Bone marrow (tissue), 2 donors: ENCODE measurements at places on chromosomes 6 and 20.

DNA sequence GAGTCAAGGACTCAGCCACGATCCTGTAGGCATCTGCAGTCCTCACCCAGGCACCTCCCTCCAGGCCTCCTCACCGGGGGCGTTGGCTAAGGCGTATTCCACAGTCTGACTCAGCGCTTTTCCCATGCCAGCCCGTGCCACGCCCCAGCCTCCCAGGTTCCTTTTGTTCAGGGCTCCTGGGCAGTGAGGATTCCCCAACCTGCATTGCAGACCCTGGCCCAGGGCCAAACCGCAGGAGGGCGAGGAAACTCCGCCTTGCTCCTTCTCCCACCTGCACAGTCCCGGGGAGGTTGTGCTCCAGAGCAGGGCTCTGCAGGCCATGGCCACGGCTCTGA, 202.8 kb upstream of the CST7 start:
- DNase-seq = no peak

GRCh38 chr6:110949679-110950285, 8.7 kb upstream of the GTF3C6 start:
- DNase-seq = peak; percentile 33

DNA sequence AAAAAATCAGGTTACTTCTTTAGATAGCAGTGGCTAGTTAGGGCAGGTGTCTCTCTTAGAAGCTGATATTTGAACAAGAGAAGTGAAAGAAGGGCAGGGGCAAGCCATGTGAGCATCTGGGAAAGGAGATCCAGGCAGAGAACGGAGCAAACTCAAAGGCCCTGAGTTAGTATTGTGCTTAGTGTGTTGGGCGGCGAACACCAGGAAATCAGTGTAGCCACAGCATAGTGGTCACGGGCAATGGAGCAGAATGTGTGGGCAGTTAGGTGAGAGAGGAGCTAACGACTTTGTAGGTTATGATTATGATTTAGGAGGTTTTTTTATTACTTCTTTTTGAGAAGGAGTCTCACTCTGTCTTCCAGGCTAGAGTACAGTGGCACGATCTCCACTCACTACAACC, 229.3 kb downstream of the TMEM242 start:
- DNase-seq = no peak

GRCh38 chr6:71454056-71454455, 165.4 kb downstream of the OGFRL1 start:
- no peak for DNase-seq

DNA sequence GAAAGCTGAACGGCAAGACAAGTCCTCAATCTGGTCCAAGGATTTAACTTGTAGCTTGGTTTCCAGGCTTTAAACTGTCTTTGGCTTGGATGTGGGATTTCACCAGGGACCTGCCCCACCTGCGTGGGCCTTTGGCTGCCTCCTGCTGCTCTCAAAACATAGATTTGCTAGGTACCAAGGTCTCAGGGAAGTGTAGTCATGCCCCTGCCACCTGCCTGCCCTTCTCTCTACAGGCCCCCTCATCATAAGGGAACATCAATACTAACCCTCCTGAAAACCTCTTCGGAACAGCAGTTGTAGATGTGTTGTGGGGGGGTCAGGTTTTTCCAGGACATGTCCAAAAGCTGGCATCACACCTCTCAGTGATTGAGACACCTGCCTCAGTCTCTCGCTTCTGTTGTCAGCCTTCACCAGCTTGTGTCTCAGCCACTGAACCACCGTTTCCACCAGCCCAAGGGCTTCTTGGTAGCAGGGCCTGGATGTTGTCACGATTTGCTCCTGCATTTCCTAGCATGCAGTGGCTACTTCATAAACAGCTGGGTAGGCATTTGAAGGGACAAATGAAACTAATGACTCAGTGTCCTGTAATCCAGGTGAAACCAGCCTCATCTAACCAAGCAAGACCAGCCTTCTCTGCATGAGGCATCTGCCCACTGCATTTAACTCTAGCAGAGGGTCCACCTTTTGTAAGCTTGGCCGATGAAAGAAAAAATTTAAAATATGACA, 141.6 kb upstream of the THBS2 start:
- DNase-seq = no peak

DNA sequence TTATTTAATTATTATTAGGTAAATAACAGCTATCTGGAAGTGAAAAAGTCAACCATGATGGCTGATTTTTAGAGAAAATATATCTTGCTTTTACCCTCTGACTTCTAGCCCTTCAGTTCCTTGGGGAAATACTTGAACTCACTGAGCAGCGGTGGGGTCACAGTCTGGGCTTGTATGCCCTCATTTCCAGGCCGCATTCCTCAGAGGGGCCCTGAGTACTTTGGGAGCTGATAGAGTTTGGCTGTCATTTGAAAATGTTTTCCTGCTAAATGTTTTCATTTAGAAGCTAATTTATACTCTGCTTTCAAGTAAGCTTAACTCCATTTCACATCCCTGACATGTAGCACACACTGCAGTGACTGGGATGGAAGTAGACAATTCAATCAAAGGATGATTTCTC, 1028.5 kb downstream of the KIF16B start:
- DNase-seq = no peak

GRCh38 chr20:48690888-48691287, 136.9 kb downstream of the PREX1 start:
- DNase-seq = no peak

GRCh38 chr6:89148016-89148750, 2.3 kb downstream of the PM20D2 start:
- DNase-seq = no peak

- DNase-seq = no peak
Measured at GRCh38 chr20:59377842-59378241, 77.4 kb downstream of the EDN3 start.

DNA sequence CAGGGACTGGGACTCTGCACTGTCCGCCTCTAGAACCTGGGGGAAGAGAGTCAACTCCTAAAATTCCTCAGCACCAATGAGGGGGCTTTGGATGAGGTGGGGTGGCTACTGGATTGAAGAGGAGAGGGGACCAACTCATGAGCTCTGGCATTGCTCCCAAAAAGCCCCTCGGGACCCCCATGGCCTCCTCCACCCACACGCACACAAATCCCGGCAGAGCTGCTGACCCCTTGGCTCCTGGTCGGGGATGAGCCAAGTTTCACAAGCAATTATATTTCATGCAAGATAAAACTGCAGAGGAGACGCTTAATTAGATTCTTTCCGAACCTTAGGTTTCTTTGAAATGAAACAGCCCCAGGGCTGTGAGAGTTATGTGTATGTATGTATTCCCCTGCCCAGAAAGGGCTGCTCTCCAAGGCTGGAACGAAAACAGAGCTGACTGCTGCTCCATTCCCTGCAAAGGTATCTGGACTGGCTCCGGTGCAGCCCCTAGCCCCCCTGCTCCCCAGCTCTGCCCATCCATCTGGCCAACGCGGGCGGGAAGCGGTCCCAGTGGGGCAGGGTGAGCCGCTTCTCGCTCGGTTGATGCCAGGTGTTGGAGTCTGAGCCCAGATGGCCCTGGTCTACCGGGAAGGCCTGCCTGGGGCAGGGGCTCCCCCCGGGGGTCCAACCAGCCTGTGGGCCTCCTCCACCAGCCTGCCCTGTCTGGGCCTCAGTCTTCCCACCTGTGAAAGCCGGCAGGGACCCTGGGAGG, 46.8 kb upstream of the STX16 start:
- DNase-seq = no peak

DNA sequence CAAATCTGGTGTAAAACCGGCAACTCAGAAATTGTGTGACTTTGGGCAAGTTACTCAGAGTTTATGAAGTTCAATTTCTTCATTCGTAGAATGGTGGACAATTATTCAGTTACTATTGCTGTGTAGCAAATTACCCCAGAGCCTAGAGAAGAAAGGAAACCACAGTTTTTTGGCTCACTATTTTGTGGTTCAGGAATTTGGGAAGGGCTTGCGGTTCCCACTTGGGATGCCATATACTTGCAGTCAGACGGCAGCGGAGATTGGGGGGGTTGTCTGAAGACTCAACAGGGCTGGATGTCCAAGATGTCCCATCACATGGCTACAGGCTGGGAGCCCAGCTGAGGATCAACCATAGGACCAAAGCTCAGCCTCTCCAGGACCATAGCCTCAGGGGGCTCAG, 108.1 kb downstream of the PCSK2 start:
- no peak for DNase-seq

GRCh38 chr6:90709431-90709996, 122.6 kb upstream of the MAP3K7 start:
- DNase-seq = no peak

DNA sequence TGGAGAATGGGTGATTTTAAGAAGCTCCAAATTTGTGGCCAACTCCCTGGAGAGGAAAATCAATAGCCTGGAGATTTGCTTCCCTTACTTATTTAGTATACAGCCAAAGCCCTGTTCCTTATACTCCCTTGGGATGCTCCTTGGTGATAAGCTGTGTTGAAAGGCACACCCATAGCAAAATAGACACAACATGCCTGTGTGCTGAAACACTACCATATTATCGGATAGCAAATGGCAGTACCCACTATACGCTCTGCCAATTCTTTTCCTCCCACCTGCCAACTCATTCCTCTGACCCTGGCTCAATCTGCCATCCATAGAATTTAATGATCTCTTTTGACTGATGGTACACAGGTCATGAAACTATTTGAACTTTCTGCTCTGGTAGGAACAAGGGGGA, 98.2 kb downstream of the CLIC5 start:
- DNase-seq = no peak

GRCh38 chr6:10269814-10270472, 144.9 kb downstream of the TFAP2A start:
- DNase-seq = no peak

GRCh38 chr6:87154641-87154992, 748 bp upstream of the ZNF292 start:
- DNase-seq = no peak

- peak; percentile 85 for DNase-seq
Measured at GRCh38 chr20:2840138-2840966, at the start of the genes PCED1A and VPS16. Gene PCED1A (minus strand): TSS chr20:2840655. CDS start chr20:2839912, 743 bp downstream. Gene VPS16 (plus strand): TSS chr20:2840745. CDS start chr20:2840775, 30 bp downstream.

DNA sequence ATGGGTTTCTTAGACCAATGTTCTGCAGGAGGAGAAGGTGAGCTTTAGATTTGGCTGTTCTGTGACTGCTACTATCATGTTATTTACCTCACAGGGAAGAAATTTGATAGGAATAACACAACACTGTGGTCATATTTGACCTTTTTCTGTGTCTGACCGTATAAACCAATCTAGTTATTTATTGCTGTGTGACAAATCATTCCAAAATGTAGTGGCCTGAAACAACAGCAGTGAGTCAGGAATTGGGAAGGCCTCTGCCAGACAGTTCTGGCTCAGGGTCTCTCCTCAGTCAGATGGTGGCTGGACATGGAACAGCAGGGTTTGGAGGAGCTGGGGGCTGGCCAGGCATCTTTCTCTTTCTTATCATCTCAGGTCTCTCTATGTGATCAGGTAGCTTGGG, 33.0 kb downstream of the RIPOR2 start:
- no peak for DNase-seq

DNA sequence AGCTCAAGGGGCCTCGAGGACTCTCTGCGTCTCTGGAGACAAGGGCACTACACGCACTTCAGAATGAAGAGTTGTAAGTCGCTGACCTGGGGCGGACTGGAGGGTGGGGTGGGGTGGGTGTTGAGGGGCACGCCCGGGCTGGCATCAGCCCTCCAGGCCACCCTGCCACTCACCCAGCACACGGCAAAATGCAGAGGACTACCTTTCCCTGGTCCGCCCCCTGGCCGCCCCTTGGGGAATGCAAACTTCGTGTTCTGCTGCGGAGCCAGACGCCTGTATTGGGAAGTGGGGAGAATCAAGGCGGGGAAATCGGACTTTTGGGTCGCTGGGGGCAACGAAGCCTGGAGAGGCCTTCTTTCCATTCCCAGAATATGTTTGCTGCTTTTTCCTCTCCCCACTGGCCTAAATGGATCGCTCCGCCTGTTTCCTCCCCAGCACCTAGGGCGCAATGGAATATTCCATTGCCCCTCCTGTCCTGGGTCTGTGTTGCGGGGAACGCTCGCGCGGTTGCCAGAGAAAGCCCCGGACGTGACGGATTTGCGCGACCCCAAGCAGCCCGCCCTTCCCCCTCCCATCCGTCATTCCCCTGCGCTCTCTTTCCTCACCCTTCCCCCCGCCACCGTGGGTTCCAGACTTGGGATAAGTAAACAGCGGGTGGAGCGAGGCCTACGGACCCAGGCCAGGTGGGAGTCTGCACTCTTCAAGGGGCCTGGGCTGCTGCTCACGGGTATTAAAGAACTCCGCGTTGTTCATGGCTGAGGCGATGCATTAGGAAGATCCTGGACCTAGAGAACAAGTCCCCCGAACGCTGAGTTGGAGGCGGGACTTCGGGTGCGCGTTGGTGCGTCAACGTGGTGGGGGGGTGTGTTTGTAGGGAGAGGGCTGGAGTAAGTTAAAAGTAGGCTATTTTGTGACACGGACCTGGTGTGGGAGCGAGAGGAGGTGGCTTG, at the start of gene PPT2:
TSS of gene PPT2 (plus strand) at position 578 of the 950 bp plus-strand sequence. CDS start 454 bp downstream, outside the sequence.
- peak; percentile 81 for DNase-seq
